Activated effector memory CD4-positive, alpha-beta T cell treated with anti-CD3 and anti-CD28 coated beads, Interleukin-2, amount 50 U/mL, for 16 hours (primary cell): ENCODE measurements at places on chromosomes 6 and 20.
A peak's percentile ranks its signal among the peaks of the same experiment; 100 is the strongest.

DNA sequence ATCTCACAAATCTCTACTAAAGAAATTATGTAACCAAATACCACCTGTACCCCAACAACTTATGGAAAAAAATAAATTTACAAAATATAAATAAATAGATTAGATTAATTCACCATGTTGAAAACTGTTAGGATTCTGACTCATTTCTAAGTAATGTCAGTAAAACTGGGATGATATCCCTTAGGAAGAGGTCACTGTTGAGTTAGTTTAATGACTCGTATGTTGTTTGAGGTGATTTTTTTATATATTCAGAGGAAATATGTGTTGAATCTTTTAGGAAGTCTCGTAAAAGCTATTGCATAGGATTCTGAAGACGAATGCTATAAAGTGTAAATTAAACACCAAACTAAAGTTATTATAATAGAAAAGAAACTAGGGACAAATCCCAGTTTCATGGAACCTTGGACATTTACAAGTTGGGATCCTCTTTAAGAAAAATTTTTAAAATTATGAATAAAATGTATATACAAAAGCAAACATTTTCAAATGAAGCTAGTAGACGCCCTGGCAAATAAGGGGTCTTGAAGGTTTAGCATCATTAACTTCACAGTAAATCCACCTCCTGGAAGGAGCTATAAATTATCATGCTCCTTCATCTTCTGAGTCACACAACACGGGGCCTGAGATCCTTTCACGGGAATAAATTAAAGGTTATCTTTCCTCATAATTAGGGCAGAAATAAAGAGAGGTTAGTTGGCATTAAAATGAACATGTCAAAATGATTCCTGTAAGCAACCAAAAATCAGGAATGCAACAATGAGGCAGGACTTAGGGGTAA is 37.0 kb upstream of the POU3F2 start:
- DNase-seq, result no peak

- no peak for DNase-seq
These were observed at the start of gene PRICKLE4 for GRCh38 chr6:41780551-41781365. Gene PRICKLE4, plus strand, starts transcription at chr6:41780782. Its CDS starts 2,692 bp downstream, at chr6:41783474.

DNA sequence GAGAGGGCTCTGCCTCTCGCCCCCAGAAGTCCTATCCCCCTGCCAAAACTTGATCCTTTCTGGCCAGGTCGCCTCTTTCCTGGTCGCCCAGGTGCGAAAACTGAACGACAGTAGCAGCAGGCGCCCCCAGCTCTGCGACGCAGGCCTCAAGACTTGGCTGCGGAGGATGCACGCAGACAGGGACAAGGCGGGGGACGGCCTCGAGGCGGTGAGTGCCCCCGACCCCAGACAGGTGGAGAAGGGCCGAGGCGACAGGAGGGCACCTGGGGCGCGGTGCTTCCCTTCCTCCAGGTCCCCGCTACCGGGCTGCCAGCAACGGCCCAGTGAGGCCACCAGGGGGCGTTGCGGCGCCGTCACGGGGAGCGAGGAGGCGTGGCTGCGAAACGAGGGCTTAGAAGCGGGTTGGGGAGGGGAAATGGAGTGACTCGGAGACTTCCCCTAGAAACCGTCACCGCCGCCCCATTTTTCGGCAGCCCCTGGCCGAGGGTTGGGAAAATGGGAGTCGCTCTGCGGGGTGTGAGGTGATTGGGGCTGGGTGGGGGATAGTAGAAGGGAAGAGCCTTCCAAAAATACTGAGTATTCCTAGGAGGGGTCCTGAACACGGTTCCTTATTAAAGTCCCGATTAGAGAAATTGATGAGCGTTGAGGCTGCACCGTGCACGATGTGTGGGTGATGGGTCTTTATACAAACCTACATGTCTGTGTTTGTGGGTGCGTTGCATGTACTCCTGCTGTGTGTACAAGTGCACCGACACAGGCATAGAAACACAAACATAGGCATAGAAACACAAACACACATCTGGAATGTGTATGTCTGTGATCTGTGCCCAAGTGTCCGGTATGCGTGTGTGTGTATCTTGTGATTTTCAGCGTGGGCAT is 44.6 kb downstream of the ARHGAP40 start:
- peak; percentile 97 for DNase-seq

- DNase-seq, result no peak
These were observed 26.4 kb upstream of the MCM3 start for GRCh38 chr6:52310932-52311331.

DNA sequence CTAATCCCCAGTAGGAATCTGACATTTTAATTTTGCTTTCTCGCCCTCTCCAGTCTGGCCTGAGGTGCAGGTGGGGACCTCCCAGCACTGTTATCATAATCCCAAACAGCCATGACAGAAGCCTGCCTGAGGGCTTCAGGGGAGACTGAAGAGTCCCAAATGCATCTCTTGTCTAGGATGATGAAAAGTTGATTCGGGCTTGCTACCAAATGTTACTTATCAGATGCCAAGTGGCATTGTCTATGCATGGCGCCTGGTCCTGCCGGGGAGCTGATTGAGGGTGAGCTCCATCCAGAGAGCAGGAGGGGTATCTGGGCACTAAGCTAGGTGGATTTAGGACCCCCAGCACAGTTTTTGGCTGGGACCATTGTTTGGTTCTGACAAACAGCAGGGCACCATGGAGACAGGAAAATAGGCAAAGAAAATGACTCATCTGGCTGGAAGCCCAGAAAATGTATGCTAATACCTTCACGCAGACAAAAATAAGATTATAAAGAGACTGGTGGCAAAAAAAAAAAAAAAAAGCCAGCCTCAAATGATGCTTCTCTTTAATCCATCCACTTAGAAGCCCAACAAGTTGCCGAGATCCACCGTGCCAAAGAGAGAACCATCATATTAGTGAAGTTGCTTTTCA is 513.7 kb upstream of the SULF2 start:
- DNase-seq, result no peak

GRCh38 chr6:99609905-99610489 is 3.4 kb downstream of the PRDM13 start:
- no peak for DNase-seq

DNA sequence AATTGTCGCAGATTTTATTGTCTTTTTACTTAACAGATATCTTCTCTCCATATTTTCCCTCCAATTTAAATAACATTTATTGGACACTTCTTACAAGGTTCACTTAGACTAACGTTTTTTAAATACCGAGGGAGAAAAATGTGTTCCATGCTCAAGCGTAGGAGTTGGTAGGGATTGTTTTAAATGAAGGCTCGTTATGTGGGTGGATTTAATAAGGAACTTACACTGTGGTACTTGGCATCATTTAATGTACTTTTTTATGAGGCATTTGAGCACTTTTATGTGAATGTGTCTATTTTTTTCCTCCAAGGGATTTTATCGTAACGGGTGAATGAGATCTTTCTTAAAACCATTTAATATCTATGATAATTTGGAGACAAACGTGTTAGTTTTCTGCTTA is 125.0 kb upstream of the MTHFD1L start:
- no peak for DNase-seq

GRCh38 chr20:2421247-2421646 is 40.5 kb downstream of the TGM6 start:
- DNase-seq, result no peak

GRCh38 chr6:19998541-19998940 is 161.4 kb downstream of the ID4 start:
- DNase-seq, result no peak

DNA sequence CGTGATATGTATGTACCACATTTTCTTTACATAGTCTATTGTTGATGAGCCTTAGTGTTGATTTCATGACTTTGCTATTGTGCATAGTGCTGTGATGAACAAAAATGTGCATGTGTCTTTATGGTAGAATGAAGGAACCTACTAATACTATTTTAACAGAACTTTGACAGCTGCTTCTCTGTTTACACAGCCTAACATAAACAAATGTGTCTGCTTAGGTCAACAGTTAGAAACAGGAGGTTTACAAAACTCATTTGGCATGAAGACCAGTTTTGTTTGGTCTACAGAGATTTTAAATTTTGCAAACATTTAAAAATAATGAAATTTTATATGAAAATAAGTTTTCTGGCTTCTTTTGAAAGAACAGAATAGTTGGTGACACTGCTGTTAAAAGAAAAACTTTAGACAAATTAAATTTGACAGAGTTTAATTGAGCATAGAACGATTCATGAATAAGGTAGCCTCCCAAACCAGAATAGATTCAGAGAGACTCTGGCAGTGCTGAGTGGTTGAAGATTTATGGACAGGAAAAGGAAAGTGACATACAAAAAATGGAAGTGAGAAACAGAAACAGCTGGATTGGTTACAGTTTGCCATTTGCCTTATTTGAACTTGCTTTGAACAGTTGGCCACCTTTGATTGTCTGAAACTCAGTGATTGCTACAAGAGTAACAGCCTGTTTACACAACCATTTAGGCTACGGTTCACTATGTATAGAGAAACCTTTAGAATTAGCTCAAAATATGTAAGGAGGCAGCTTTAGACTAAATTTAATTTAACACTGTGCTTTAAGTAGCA is 715.8 kb upstream of the HS3ST5 start:
- DNase-seq, result no peak

DNA sequence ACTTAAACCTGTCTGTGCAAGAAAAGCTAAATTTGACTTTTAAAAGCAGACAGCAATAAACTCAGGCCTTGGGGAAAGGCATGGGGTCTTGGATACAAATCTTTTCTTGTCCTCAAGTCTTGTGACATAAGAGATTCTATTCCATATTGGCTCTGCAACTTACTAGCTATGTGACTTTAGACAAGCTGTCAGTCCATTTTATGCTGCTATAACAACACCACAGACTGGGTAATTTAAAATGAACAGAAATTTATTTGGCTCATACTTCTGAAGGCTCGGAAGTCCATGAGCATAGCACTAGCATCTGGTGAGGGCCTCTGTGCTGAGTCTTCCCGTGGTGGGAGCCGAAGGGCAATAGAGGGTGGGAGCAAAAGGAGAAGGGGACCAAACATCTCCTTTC is 246.0 kb upstream of the MOCS1 start:
- DNase-seq, result no peak

GRCh38 chr6:107764684-107765460 is 59.2 kb downstream of the SCML4 start:
- DNase-seq, result no peak

DNA sequence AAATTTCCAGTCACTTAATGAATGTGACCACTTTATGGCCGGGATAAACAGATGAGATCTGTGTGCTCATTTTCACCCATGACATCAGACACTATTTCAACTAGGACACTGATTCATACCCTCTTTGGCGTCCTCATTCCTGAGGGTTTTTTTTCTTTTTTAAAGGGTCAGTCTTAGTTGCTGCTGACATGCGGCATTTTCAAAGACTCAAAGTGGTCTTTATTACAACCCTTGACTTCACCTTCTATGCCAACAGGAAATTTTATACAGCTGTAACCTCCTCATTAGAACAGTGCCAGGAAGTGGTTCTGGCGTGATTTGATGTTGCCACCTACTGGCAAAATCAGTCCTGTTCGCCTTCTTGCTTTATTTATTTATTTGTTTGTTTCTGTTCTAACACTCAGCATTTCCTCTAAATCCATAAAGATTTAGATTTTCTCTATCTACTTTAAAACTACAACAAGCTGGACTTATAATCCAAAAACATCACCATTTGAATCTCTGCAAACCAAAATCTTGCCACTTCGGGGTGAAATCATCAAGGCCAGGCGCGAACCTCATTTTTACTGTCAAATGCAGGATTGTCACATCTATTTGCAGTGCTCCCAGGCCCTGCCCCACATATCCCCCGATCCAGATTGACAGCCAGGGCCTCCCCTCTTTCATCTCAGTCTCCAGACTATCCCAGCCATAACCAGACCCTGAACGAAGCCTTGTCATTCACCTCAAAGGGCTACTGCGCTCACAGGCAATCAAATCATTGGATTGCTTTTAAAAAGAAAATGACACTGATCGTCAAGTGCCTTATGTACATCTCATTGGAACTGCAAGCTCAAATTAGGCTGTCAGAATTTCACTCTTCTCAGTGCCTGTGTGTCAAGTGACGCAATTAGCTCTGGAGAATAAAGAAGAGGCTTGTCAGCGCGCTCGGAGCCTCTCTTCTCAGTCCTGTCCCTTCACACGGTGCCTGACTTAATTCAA is 77.5 kb downstream of the C6orf118 start:
- DNase-seq, result no peak

DNA sequence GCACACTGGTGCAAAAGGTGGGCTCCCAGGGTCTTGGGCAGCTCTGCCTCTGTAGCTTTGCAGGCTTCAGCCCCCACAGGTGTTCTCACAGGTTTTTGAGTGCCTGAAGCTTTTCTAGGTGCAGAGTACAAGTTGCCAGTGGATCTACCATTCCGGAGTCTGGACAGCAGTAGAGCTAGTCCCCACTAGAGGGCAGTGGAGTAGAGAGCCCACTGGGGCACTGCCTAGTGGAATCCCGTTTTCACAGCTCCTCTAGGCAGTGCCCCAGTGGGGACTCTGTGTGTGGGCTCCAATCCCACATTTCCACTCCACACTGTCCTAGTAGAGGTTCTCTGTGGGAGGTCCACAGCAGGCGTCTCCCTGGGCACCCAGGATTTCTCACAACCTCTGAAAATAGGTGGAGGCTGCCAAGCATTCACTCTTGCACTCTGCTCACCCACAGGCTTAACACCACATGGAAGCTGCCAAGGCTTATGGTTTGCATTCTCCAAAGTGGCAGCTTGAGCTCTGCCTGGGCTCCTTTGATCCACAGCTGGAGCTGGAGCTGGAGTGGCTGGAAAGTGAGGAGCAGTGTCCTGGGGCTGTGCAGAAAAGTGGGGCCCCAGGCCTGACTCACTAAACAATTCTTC is 86.3 kb upstream of the PROKR2 start:
- DNase-seq, result no peak

DNA sequence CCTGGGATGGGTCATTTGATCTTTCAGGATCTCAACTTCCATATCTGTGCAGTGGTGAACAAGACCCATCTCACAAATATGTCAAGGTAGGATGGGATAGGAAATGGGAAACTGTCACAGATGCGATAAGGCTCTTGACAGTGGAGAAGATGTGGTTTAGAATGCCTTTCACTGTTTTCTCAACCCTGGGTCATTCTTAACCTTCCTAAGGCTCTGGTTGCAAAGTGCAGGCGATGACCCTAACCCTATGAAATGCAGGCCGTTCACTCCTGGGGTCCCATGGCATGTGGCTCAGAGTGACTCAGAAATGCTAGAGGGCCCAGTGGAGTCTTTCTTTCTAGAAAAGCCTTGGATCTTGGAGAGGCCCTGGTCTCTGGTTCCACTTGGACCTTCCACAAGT is 61.7 kb downstream of the FOXA2 start:
- no peak for DNase-seq

DNA sequence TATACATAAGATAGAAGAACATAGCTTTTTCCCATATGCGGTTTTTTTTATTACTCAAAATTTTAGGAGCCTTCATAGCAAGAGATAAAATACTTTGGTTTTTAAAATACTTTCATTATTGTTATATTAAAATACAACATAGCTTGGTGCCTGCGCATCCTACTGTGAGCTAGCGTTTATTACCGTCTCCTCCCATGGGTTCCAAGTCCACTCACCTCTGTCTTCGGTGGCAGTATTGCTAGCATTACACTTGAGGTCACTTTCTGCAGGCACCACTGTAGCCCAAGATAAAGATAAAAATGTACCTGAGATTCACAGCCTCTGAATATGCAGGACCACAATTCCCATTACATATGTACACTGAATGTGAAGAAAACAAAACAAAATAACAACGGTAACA is 326.7 kb downstream of the TPBG start:
- DNase-seq, result no peak
